ENCODE measurements at places on chromosomes 7 and 10.

GRCh38 chr7:74455928-74456327 is 2.2 kb downstream of the GTF2IRD1 start:
- DNase-seq = no peak

- DNase-seq = no peak
Observed at GRCh38 chr7:19304086-19304485, 158.9 kb upstream of the FERD3L start.

DNA sequence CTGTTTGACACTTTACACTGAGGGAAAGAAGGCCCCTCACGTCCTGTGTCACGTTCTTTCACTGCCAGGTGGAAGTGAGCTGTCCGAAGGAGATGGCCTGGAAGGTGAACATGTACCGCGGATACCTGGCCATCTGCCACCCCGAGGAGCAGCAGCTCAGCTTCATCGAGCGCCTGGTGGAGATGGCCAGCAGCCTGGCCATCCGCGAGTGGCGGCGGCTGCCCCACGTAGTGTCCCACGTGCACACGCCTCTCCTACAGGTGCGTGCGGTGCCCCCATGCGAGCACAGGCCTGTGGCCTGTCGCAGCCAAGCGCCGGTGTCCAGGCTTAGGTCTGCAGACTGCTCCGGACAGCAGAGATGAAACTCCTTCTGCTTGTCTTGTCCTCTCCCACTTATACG is 103.4 kb downstream of the TRRAP start:
- no peak for DNase-seq

DNA sequence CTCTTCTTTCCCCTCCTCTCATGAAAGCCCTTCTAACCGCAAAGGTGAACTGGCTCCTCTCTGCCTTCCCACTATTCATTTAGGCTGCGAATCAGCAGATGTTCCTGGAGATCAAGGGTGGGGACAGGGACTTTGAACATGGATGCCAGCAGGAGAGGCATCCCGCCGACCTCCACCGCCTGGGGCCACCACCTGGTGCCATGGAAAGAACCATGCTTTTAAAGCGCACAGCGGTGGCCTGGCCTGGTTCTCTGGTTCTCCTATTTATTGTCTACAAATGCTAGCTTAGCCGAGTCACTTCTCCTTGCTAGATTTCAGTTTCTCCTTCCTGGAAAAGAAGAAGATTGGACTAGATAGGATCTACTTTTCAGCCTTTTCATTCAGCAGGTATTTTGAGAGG is 43.2 kb upstream of the KCNMA1 start:
- DNase-seq = no peak

DNA sequence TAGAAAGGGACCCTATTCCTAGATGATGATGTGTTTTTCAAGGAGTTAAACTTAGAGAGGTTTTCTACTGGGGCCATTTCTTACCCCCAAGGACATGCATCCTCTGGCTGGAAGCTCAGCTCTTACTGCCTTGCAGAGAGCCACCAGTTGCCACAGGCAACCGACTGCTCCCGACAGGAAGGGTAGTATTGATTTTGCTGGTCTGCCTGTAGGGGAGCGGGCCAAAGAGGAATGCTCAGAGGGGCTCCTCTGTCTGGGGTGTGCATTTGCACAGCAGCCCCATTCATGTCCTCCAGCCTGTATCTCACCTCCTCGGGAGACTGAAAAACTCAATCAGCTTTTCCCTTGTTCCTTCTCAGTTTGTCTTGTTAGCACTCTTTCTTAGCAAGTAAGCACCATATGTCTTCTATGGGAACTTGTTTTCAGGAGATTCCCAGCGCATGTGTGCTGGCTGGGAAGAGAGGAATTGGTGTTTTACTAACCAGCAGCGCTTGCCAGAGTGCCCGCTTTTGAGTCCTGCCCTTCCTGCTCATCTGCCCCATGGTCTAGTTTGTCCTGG is 739.0 kb upstream of the GALNT17 start:
- DNase-seq = no peak

- peak; percentile 38 for DNase-seq
Observed at GRCh38 chr10:124701881-124702656, 42.1 kb downstream of the FAM53B start.

GRCh38 chr7:129222064-129222463 is 2.8 kb upstream of the AHCYL2 start:
- no peak for DNase-seq

DNA sequence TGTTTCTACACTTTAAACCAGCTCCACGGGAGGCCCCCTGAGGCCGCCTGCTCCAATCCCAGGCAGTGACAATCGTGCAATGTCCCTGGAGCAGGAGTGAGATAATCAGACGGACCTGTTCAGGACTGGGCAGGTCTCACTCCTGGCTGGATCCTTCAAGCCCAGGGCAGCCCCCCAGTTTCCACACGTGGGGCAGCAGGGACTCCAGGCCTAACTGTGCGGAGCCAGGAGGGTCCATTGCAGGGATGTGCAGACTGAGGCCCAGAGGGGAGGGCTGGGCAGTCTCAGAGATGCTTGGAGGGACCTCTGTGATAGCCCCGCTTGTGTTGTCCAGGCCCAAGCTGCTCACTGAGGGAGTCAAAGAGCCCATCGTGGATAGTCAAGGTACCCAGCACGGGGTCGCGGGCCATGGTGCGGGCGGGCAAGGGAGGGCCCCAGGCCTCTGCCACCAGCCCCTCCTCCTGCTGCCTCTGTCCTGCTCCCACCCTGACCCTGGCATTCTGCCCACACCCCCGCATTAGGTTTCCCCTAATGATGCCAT is 110.5 kb upstream of the KCTD7 start:
- DNase-seq = no peak

DNA sequence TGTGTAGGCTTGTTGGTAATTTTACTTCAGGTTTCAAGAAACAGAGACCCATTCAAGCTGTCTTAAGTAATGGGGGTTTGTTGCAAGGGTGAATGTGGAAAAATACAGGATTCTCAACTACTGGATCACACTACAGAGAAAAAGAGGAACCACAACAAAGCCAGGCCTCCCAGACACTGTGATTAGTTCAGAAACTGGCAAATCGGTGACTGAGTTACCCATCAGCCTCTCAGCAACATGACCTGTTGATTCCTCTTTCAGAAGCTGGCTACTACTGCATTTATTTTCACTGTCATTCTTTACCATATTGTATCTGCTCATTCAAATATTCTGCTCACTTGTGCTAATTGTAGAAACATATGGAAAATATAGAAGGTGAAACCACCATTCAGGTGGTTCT is 16.0 kb downstream of the CCDC71L start:
- DNase-seq = peak; percentile 35

GRCh38 chr10:51204701-51205100 is 130.4 kb downstream of the PRKG1 start:
- no peak for DNase-seq

DNA sequence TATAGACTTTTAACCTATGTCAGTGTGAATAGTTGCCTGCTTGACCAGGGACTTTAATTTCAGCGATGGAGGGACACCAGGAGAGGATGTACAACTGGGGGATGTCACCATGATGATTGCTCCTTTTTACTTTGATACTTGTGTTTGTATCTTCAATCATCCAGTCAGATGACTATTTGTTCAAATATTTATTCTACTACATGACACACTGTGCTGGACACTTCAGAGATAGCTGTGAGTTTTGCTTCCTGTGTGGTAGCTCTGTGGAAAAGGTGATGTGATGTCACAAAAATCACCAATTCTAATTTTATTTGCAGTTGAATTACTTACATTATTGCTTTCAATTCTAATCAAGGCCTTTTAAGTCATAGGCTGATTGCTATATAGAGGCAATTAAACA is 62.7 kb upstream of the CREB5 start:
- no peak for DNase-seq

DNA sequence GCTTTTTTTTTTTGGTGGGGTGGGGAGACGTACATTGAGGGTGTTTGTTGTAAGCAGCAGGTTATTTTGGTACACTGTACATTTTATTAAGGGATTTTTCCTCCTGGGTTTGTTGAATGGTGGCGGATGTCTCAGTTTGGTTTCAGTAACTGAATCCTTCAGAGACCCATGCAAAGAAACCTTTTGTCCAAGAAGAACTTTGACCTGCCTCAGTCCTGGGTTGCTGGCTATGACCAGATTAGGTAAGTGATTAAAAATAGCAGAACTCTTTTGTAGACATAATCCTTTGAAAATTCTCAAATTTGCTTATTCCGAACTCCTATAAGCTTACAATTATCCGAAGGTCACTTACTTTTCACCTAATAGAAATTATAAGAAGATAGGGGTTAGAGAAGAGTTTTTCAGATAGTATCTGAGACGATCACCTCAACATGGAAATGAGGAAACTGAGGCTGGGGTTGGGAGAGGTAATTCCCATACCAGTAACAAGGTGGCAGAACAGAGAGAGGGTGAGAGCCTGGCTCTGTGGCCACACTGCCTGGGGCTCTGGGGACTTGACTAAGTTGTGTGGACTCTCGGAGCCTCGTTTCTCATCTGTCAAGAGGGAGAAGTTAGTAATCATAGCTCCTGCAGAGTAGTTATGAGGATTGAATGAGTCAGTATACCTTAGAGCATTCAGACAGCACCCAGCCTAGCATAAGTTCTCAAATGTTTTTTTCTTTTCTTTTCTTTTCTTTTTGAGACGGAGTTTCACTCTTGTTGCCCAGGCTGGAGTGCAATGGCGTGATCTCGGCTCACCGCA is 87.4 kb downstream of the CCNY start:
- DNase-seq = no peak

DNA sequence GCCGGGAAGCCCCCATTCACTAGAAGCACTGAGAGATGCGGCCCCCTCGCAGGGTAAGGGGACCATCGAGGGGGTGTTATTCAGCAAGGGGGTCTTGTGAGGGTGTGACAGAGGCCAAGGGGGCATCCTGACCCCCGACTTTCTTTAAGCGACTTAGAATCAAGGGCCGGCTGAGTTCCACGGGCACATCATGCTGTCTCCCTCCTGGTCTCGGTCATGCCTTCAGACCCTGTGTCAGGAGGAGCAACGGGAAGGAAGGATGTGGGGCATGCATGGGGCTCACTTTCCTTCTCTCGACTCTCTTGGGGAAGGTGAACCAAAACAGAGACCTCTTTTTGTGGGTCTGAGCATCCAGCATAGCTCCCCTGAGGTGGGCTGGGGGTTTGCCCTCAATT is 2.5 kb downstream of the ACSL5 start:
- no peak for DNase-seq

DNA sequence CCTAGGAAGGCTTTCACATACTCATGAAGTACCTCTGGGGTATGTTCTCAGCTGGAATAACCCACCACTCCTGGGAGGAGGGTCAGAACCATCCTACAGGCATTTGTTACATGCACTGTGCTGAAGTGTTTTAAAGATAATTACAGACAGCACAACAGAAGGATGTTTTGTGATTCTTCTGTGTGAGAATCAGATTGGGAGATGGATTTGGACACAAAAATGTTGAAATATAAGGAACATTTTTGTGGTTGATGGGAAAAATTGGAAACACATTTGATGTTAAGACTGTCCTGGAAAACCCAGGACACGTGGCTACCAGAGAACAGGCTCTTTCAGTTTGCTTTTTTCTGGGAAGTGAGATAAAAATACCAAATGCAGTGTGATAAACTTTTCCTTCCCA is 61.4 kb downstream of the BICC1 start:
- no peak for DNase-seq

All from Ammon's horn (tissue), 1 donor.